ENCODE measurements at places on chromosomes 3 and 15.
A peak's percentile ranks its signal among the peaks of the same experiment; 100 is the strongest.

DNA sequence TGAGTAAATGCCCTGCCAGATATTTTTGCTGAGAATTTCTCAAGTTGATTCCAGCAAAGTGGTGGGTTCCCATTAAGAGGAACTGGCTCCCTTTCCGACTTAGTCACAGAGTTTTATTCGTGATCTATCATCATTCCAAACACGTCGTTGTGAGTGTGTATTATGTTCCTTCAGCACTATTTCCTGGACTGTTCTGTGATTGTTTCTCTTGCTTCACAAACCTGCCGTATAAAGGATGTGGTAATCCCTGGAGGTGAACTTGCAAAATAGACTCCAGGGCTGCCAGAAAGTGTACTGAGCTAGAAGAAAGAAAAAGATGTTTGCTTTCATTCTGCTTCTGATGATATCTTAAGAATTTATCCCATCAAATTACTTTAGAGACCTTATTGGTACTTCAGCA is 14.5 kb upstream of the CAPN3 start:
- no peak for DNase-seq

DNA sequence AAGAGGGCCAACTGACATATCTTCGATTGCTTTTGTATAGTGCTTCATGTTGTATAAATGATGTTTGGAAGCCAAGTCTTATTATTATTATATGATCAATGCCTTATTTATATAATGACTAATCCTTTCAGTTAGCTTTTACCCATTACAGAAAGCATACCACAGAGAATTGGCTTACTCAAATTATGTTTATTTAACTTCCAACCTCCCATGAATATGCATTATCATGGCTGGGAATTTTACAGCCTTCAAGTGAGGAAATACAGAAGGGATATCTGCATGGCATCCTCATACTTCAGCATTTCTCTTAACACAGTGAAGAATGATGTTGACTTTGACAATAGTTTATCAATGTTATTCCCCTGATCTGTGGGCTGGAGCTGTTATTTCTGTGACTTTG is 225.9 kb upstream of the GAP43 start:
- DNase-seq = no peak

- DNase-seq = no peak
These were observed 162.6 kb upstream of the PFN2 start for GRCh38 chr3:150133293-150133692.

DNA sequence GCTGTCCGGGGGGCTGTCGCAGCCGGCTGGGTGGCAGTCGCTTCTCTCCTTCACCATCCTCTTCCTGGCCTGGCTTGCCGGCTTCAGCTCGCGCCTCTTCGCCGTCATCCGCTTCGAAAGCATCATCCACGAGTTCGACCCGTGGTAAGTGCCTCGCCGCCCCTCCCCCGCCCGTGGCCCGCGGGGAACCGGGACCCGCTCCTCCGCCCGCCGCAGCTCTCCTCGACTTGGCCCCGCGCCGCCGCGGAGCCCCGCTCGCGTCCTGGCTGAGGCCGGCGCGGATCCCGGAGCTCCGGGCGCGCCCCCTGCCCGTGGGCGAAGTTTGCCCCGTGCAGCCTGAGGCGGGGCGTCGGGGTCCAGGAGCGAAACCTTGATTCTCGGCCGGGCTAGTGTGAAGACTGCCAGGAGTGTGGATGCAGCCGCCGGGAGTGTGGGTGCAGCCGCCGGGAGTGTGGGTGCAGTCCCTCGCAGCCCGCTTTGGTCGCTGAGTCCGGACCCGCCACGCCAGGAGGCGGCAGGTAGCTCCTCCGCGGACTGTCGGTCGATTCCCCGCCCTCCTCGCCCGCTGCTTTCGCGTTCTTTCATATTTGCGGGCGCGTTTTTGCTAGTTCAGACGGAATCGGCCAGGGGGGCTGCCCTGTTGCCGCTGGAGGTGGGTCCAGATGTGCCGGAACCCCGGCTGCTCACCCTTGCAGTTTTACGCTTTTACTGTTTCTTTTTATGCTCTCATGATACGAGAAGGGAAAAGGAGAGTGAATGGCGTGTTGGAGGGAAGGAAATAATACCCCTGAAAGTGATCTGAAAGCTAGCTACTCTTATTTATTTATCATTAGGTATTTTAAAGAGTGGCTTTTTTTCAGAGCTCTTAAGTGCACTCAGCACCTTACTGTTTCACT is 692 bp downstream of the STT3B start:
- DNase-seq = peak; percentile 55

GRCh38 chr3:62665627-62666437 is 209.4 kb downstream of the CADPS start:
- no peak for DNase-seq

DNA sequence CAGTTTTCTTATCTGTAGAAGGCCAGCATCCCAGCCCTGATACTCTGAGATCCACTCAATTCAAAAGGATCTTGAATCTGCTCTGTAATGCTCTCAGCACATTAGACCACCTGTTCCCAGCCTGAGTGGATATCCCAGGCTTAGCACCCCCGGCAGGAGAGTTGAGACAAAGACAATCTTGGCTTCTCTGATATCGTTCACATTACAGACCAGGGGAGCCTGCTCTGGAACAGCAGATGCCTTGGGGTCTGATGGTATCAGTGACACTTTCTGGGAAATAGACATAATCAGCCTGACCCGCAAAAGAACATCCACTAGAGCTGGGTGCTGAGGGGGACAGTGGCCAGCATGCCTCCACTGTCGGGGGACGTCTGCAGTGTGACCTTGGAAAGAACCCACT is 70.6 kb downstream of the BDH1 start:
- DNase-seq = no peak

- no peak for DNase-seq
These were observed 5.4 kb downstream of the ZIC1 start for GRCh38 chr3:147414390-147415138.

- DNase-seq = no peak
These were observed 9.4 kb downstream of the TP53BP1 start for GRCh38 chr15:43483297-43484128.

DNA sequence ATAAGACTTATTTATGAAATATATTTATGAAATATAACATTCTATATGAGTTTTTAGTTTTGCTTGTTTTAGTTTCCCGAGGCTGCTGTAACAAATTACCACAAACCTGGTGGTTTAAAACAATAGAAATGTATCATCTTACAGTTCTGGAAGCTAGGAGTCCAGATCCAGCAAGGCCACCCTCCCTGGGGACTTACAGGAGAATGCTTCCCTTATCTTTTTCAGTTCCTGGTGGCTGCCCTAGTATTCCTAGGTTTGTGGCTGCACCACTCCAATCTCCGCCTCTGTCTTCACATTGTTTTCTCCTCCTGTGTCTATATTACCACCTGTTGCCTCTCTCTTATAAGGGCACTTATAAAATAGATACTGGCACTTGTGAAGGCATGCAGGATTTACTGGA is 877.8 kb downstream of the TUSC7 start:
- DNase-seq = no peak

DNA sequence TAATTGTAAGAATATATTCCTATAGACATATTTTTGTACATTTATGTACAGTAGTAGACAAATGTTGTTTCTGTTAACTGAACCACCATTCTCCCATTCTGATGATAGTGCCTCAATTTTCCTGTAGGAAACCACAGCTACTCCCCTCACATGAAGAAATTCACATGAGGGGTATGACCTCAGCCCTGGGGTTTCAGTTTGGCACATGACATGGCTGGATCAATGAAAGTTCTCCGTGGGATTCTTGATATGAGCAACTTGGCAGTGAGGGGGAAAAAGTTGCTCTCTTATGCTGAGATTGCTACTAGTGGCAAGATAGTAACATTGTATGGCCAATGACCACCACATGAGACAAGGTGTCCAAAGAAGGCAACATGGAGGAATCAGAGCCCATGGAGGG is 1090.3 kb upstream of the CFAP20DC start:
- DNase-seq = no peak

- DNase-seq = no peak
These were observed 6.9 kb upstream of the VWA5B2 start for GRCh38 chr3:184222521-184222920.

DNA sequence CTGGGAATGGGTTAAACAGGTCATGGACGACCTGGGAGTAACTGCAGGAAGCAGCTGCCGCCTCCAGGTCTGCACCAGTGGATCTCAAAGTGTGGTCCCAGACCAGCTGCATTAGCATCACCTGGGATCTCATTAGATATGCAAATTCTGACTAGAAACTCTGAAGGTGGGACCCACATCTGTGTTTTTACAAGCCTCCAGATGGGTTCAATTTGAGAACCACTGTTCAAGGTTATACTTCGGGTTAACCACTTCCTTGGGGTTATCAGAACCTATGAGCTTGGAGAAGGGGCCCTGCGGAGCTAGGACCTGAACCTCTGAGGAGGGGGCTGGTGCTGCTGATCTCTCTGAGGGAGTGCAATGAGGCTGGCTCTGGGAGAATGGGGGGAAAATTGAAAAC is 324.8 kb upstream of the CTDSPL start:
- DNase-seq = no peak

DNA sequence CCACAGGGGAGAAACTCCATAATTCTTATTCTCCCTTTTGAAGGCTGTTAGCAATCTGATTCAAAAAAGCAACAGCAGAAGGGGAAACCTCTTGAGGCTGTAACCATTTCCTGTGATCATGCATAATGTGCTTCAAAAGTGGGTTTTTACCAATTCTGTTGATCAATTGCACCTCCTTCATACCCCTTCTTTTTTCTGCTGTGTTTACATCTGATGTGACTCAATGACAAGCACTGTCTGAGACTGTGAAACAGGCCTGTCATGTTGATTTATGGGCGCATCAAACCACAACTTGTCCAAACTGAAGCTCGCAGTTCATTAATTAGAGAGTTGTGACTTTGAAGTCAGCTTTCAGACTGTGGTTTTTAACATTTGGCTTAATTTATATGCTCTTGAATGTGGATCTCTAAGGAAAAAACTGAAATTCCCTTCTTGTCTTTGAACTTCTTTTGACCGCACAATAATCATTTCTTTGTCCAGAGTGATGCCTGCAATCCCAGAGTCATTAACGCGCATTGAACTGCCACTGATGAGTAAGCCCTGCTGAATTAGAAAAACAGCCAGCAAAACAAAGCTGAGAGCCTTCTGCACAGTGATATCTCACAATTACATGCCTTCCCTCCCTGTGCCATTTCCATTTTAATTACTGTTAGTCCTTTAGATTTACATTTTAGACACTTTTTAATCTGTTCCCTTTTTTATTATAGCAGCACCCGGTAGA is 532.8 kb downstream of the FOXP1 start:
- no peak for DNase-seq

- DNase-seq = no peak
These were observed 52.8 kb downstream of the RAF1 start for GRCh38 chr3:12611117-12611516.

- DNase-seq = no peak
These were observed 60.0 kb upstream of the SEC13 start for GRCh38 chr3:10380906-10381305.

DNA sequence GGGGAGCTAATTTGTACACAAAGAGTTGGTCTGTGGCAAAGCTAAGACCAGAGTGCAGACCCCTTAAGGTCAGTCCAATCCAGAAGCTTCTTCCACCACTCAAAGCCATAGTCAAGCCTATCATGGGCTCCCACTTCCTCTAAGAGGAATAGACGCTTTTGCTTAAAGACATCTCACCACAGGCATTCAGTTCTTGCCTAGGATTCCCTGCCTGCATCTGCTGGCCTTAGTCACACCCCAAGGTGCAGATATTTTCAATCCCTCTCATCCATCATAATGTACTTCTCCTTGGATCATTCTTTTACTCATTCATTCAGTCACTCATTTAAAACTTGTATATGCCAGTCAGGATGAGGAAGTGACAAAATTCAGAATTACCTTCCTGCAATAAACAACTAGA is 179.6 kb upstream of the STT3B start:
- DNase-seq = no peak

- DNase-seq = no peak
These were observed 65.5 kb upstream of the UBE3A start for GRCh38 chr15:25504307-25504706.

- DNase-seq = no peak
These were observed 68.6 kb downstream of the ADCY5 start for GRCh38 chr3:123380261-123380660.

DNA sequence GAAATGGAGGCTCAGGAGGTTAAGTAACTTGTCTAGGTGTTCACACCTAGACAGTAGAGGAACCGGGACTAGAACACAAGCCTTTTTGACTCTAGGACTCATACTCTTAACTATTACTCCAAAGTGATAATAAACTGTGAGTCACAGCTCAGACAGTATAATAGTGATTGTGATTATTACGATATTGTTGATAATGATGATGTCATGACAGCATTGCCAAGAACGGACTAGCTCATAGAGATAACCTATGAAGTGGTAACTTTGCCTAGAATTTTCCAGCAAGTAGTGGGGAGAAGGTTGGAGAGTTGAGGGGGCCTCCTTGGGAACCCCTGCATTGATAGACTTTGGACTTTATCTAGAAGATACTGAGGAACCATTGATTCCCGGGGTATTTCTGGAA is 34.0 kb downstream of the STARD5 start:
- DNase-seq = no peak

- DNase-seq = no peak
These were observed 116.9 kb downstream of the GADL1 start for GRCh38 chr3:30777426-30778113.
